OCI-M1 (cell line): ENCODE measurements at places on chromosomes 4 and X.

DNA sequence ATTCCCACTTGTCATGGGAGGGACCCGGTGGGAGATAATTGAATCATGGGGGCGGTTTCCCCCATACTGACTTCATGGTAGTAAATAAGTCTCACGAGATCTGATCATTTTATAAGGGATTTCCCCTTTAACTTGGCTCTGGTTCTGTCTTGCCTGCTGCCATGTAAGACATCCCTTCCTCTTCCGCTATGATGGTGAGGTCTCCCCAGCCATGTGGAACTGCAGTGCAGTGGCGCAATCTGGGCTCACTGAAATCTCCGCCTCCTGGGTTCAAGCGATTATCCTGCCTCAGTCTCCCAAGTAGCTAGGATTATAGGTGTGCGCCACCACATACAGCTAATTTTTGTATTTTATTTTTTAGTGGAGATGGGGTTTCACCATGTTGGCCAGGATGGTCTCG, 2.9 kb downstream of the HPGDS start:
- DNase-seq = no peak

- no peak for DNase-seq
Observed at GRCh38 chr4:183330841-183331240, 8.6 kb upstream of the CLDN24 start.

DNA sequence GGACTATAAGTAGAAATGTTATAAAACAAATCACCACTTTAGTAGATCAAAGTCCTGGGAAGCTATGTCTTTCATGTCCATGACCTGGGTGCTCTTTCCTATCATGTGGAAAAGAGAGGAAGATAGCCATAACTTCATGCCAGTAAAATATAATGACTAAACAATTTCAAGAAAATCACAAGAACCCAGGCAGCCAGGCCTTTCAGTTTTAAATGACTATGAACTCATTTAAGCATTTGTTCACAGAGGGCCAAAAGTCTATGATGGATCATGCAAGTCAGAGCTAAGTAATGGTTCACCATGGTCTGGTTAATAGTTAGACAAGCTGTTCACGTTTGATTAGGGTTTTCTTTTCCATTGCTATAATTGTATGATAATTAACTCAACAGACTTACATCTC, 155.8 kb downstream of the PPARGC1A start:
- DNase-seq = no peak

DNA sequence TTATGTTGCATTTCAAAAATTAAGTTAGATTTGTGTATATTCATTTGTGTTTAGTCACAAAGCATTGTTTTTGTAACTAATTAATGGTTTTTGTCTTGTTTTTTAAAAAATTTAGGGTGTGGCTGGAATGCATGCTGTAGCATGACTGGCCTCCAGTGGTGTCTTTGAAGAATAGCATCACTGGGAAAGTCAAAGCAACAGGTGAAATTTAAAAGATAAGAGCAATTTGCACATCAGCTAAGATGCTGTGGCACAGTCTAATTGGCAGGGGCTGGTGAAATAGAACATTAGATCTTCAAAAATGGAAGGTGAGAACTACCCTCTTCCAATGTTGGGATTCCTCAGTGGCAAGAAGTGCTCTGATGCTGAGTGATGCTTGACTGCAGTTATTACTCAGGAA, 45.3 kb downstream of the ANK2 start:
- peak; percentile 59 for DNase-seq

DNA sequence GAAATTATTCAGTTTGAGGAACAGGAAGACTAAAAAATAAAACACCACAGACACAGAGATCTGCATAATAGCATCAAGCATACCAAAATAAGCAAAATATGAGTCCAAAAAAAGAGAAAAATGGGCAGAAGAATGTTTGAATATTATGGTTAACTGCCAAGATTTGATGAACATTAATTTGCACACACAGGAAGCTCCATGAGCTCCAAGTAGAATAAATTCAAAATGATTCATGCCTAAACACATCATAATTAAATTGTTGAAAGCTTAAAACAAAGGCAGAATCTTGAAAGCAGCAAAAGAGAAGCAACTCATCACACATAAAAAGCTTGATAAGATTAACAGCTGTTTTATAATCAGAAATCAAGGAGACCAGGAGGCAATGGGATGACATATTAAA, 156.6 kb upstream of the ARSJ start:
- peak; percentile 11 for DNase-seq

DNA sequence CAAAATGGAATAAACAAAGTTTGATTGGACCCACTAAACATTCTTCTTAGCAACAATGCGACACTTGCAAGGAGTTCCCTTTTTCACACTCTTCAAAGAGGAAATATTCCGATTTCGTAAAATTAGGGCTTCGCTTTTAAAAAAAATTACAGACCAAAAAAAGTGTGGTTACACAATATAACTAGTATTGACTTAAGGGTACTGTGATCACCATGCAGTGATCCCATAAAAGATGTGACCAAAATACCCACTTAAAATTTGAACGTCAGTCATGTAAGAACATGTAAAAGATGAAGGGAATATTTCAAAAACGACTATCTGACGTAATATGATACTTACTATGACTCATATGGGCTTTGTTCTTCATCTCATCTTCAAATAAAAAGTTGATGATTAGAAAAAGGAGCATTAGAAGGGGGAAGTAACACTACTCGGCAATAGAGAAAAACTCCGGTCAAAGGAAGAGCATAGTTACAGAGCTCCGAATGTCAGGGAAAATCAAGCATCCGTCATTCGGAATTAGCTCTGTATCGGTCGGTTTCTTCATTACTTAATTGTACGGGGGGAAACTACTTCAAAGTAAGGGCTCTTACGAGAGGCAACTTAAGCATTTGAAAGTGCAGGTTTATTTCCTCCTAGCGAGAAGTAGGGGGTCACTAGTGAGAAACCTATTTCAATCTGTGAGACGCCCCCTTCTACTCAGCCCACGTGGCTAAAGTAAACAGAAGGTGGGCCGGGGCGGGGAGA, 1.3 kb upstream of the TET2 start:
- DNase-seq = peak; percentile 23

DNA sequence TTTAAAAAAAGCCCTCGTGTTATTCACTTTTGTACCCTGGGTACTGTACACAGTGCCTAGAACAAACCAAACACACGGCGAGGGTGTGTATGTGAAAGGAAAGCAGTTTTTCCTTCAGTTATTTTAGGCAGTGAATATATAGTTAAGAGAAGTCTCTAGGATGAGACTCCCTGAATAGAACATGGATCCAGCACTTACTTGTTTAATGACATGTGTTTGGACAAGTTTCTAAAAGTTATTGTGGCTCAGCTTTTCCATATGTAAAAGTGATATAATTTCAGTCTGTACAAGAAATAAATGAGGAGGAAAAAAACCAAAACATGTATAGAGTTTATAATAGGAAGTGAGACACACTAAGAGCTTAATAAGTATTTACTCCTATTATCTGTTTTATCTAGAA, 273.2 kb downstream of the ADGRL3 start:
- no peak for DNase-seq

DNA sequence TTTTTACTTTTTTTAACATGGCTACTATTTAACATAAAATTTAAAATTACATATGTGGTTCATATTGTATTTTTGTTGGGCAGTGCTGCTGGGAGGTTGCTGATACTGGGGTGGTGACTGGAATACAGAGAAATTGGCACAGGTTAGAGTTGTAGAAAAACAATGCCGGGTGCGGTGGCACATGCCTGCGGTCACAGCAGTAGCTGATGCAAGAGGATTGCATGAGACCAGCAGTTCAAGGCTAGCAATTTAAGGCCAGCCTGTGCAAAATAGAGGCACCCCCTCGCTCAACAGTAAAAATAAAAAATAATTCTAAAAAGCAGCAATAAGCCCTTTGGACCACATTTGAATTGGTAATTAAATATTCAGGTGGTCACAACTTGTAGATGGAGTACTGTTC, 11.8 kb upstream of the CPE start:
- no peak for DNase-seq
